ENCODE measurements at places on chromosomes 4 and X. TPM values are rescaled to one million over a fixed set of nuclear protein-coding genes. Genes with fewer than 3 reads are reported as not detected.

GRCh38 chr4:153161226-153161963, 42.8 kb upstream of the TRIM2 start:
- DNase-seq, result no peak

- no peak for DNase-seq
Measured at GRCh38 chrX:133812402-133812801, 173.0 kb downstream of the GPC3 start.

DNA sequence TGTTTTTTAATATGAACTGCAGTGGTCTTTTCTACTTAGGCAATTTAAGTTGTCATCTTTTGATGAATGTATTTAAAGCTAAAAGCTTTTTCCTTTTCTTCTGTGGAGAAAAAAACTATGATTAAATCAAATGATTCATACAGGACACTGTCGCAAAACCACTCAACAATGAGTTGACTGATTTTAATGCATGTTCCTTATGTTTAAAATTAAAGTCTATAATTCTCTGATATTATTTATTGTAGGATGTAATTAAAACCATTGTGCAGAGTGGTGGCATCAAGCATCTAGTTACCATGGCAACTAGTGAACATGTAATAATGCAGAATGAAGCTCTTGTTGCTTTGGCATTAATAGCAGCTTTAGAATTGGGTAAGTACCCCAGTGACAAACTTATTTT, 172.5 kb downstream of the RAP1GDS1 start:
- no peak for DNase-seq

GRCh38 chrX:106404512-106404911, 207.3 kb upstream of the RADX start:
- peak; percentile 37 for DNase-seq

The ADH1C gene
- not detected for total RNA-seq

DNA sequence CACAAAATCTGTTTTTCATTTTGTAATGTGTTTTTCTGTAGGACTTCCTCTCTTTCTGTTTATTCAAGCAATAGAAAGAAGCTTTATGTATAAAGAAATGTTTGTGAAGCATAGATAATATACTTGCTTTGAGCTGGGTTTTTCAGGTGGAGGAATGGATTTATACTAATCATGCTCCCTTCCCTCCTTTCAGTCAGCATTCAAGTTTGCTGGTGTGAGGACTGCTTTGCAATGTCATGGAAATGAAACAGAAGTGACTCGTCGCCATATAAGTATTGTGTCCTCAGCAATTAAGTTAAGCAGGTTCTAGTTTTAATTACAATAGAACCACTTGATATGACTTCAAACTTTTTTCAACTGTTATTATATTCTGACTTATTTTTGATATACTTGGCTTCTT, 1447.1 kb downstream of the PCDH19 start:
- DNase-seq, result no peak

DNA sequence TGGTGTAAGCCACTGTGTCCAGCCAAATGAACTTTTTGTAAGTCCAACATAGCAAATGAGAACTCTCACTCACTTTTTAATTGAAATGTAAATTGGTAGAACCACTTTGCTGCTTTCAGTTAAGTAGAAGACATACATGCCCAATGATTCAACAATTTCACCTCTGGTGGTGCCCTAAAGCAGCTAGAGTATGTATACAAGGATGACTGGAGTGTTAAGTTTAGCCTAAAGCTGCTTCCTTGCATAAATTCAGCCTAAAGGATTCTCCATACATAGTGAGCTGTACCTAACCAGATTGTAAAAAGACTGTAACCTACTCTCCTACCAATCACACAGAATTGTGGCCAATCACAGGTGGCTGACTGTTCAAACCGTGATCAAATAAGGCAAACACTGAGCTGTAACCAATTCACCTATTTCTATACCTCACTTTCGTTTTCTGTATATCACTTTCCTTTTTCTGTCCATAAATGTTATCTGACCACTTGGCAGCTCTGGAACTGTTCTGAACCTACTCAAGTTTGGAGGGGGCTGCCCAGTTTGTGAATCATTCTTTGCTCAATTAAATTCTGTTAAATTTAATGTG, 39.9 kb downstream of the PDS5A start:
- DNase-seq, result no peak

DNA sequence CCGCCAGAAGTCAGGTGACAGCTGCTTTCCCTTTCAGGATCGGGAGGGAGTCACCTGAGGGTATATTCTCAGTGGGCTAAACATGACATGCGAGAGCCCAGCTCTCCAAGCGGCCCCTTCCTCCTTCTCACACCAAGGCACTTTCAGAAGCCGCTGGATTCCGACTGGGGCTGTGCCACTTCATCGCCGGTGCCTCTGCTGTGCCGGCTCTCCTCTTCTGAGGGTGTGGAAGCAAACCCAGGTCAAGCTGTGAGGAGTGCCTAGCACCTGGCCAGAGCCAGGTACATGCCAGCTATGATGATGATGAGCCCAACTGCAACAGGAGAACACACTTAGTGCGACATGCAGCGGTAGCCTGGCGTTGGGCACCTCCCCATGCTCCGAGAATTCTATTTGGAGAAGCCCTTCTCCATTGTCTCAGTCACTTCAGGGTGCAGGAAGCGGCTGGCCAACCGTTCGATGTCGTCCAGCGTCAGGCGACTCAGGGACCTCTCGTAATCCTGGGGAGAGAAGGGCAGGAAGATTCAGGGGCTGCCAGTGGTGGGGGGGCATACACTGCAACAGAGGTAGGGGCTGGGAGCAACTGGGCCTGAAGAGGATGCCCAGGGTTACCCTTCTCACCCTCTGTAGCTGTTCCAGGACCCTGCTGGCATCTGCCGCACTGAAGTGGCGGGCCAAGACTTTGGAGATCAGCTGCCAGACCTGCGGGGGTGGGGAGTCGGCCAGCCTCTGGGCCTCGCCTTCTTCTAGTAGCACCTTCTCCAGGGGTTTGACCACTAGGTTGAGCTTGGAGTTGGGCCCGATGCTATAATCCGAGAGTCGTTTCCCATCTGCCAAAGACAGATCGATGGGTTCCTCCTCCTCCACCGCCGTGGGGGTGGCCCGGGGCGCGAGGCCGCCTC, 1.0 kb downstream of the UBL4A start:
- DNase-seq, result no peak

- DNase-seq, result peak; percentile 79
Measured at GRCh38 chr4:77036206-77036605, 39.6 kb downstream of the CCNI start.

The SPANXN3 gene
- not detected for total RNA-seq

The CBR4 gene
- total RNA-seq, result 22.1 TPM

DNA sequence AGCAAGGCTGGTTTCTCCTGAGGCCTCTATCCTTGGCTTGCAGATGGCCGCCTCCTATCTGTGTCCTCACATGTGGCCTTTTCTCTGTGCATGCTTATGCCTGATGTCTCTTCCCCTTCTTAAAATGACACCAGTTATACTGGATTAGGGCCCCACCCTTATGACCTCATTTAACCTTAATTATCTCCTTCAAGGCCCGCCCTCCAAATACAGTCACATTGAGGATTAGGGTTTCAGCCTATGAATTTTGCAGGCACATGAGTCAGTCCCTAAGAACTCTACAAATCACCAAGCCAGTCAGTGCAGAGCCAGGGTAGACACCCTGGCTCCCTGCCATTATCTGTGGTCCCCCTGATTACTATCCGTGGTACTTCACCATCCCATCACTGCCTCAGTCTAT, 51.6 kb downstream of the MAML3 start:
- peak; percentile 52 for DNase-seq

DNA sequence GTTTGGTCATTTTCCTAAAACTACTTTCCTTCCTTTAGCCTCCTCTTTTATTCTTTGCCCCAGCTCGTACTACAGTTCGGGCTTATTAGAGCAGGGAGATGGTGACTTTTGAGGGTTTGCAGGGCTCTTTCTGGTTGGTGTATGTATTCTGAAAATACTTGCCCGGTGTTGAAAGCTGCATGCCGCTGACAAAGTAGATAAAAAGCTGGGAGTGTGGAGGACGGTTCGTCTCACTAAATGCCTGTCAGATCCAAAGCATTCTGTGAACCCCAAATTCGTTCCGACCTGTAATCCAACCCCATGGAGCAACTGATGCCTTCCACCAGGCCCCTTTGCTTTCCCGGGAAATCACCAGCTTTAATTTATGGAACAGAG, 19.2 kb downstream of the TRIM2 start:
- DNase-seq, result peak; percentile 27

- DNase-seq, result no peak
Measured at GRCh38 chr4:140246216-140246615, 92.2 kb upstream of the MAML3 start.

GRCh38 chr4:184936071-184936470, 82.2 kb upstream of the HELT start:
- DNase-seq, result no peak

- DNase-seq, result no peak
Measured at GRCh38 chr4:124386648-124387047, 325.9 kb downstream of the ANKRD50 start.

The RHOH gene
- total RNA-seq, result not detected

GRCh38 chr4:187565416-187565815, 430.2 kb upstream of the ZFP42 start:
- no peak for DNase-seq

DNA sequence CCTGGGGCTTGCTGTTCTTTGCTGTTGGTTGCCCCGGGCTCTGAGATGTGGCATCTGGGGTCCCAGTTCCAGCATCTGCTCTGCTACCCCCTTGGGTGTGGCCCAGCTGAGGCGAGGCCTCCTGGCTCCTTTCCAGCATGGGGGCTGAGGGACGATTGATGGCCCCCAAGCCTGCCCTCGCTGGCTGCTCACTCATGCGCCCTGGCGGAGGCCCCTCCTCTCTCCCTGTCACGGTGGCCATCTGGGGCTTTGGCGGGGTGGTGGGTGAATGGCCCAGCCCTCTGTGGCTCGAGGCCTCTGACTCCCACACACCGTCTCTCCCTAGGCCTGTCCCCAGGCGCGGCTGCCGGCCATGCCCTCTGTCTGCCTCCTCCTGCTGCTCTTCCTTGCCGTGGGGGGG, 1.8 kb downstream of the PLXNA3 start:
- no peak for DNase-seq

The TMEM144 gene
- total RNA-seq, result 11.0 TPM

GRCh38 chr4:73947239-73947985, 34.4 kb downstream of the PF4 start:
- no peak for DNase-seq

The DNAAF6 gene
- not detected for total RNA-seq

The TEX13C gene
- total RNA-seq, result not detected

- DNase-seq, result peak; percentile 1
Measured at GRCh38 chr4:115675719-115676118, 562.3 kb upstream of the NDST4 start.

DNA sequence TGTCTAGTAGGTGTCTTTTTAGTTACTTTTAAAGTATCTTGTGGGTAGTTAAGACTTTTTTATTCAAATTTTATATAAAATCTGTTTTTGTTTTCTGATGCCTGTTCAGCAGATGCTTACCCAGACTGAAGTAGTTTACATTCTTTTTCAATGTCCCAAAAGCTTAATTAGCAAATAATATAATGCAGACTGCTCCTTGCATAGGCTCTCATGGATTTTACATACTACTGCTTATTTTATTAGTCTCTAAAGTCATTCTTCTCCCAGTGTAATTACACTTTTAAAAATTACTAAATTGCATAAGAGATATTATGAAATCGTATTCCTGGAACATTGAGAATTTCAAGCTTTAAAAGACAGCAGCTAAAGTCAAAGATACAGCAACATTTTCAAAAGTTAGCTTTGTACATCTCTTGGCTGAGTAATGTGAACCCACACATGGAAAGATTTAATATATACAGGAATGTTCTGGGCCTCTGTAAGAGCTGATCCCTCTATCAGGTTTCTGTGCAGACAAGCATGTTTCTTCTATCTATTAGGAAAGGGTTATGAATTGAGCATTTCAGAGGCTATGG, 148.4 kb upstream of the SPRY1 start:
- no peak for DNase-seq

GRCh38 chrX:120358737-120359456, 3.0 kb upstream of the ATP1B4 start:
- DNase-seq, result peak; percentile 78

DNA sequence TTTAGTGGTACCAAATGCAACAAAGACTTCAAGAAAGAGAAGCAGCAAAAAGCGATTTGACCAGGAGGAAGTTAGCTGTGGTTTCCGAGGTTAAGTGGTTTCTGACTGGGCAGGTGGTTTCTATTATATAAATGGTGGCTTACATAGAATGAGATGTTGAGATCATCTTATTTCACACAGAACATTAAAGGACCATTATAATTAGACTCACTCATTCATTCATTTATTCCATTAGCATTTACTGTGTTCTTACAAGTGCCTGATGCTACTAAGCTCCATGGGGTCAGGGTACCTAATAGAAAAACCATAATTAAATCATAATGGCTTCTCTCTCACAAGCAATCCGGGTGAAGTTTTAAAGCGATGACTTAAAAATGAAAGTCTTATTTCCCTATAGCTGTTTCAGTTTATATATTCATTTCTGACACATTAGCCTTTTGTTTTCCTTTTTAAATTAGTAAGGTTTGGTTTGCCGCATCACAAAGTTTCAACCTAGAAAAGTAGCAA, 10.6 kb downstream of the TSPAN6 start:
- no peak for DNase-seq

The GNRHR gene
- not detected for total RNA-seq

DNA sequence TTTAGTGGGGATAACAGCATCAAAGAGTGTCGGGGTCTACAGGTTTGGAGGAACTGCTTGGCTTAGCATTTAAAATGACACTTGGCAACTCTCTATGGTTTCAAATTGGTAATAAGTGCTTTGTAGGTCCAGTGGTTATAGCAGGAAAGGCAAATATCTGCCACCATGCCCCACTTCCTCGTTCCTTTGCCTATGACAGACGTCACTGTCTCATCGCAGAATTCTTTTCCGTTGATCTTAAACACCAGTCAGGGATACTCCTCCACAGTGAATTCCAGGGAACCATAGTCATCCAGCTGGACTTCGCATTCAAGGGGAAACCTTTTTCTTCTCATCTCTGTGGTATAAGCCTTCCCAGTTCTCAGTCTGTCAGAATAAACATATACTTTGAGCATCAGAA, 319.1 kb downstream of the GPAT3 start:
- DNase-seq, result peak; percentile 67

DNA sequence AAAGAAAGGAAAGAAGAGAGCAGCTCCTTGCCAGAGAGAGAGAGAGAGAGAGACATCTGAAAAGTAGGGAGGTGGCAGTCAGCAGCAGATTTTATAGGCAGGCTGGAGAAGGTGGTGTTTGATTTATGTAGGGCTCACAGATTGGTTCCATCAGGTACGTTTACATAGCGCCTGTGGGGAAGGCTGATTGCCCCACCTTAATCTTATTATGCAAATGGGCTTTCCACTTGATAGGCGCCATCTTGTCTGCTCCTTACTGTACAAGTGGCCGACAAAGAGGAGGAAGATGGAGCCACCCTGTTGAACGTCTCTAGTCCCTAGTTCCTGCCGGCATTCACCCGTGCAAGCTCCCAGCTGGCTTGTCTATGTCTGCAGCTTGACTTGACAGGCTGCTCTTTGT, 49.1 kb upstream of the DHRSX start:
- DNase-seq, result no peak

DNA sequence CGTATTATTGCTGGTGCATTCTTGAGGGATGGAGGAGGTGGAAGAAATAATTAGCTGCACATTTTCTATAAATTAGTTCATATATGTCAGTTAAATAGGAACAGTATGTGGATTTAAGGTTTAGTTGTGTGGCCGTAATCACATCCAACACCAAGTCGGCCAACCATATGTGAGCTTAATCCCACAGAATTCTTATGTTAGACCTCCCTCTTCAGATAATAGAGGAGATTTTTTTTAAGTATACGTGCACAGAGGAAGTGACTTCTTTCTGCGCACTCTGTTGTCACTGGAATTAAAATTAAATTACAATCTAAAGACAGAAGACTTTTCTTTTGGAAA, 2.1 kb downstream of the SEPTIN11 start:
- DNase-seq, result no peak

- no peak for DNase-seq
Measured at GRCh38 chr4:81471298-81471587, 464 bp downstream of the RASGEF1B start.

Measured in mammary epithelial cell (primary cell).